Muscle of leg (tissue), 16 donors: ENCODE measurements at places on chromosomes 7 and 10. TPM values are rescaled to one million over a fixed set of nuclear protein-coding genes. Genes with fewer than 3 reads are reported as not detected.

Gene CDC14C
- total RNA-seq = 0.04 TPM

DNA sequence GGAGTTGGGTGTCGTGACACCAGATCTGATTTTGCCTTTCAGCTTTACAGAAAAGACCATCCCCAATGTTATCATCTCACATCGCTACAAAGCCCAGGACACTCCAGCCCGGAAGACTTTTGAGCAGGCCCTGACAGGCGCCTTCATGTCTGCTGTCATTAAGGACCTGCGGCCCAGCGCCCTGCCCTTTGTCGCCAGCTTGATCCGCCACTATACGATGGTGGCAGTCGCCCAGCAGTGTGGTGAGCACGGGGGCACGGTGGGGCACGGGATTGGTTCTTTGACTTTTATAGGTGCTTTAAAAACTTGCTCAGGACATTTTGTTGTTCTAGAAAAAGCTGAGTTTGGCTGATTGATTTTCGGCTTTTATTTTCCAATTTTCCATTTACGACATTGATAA lies 48.8 kb downstream of the TRRAP start:
- no peak overlapping the region for H3K27ac ChIP-seq
- H3K4me3 ChIP-seq = no peak overlapping the region
- no peaks in the 10 kb centered on the region for H3K27me3 ChIP-seq
- peaks cover 78% of the 10 kb centered on the region for H3K36me3 ChIP-seq
- no peak for DNase-seq
- no peaks in the 10 kb centered on the region for H3K4me1 ChIP-seq

DNA sequence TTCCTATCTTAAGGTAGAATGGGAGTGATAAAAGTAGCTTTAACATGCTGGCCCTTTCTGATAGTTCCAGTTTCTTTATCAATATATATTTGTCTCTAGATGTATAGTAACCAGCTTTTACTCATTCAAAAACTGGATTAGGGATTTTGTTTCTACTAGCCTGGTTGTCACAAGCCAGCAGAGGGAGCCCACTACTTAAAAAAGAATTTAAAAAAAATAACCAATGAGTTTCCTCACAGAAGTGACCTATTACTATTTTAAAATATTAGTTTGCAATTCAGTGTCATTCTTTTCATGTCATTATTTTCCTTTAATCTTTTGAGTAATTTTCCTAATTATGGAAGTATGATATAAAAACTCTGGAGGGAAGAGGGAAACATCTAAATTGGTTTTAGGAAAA lies 142.1 kb downstream of the PHTF2 start:
- H3K27me3 ChIP-seq = no peaks in the 10 kb centered on the region
- no peak overlapping the region for H3K27ac ChIP-seq
- DNase-seq = peak; percentile 50
- no peaks in the 10 kb centered on the region for H3K36me3 ChIP-seq
- H3K4me3 ChIP-seq = no peak overlapping the region

GRCh38 chr7:118052336-118052735 lies 131.6 kb upstream of the LSM8 start:
- no peaks in the 10 kb centered on the region for H3K27me3 ChIP-seq
- no peaks in the 10 kb centered on the region for H3K4me1 ChIP-seq
- H3K4me3 ChIP-seq = no peak overlapping the region
- no peaks in the 10 kb centered on the region for H3K36me3 ChIP-seq
- no peak overlapping the region for H3K27ac ChIP-seq

DNA sequence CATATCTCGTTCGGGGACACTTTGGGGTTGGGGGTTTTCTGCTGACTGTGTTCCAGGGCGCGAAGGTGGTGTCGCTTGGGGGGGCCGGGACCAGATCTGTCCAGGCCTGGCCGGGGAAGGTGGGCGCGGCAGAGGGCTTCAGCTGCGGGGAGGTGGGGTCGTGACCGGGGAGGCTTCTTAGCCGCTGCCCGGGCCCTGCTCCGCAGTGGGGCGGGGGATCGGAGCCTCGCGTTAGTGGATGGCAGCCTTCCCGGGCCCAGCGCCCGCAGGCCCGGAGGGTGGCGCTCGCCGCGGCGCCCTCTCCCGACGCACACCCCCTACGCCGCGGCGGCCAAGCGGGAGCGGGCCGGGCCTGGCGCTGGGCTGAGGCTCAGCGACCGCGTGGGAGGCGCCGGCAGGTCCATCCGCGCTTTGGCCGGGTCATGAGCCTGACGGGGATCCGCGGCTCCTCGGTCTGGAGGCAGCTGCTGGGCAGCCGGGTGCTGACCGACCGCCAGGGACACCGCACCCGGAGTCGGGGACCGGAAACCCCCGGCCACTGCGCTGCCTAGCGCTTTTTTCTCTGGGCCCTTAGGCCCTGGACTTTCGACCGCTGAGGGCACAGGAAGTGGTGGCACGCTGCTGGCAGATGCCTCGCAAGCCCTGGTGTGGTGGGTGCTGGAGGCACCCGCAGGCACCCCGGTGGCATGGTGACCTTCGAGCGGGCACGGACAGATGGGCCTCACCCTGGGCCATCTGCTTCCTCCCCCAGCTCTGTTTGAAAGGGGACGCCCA lies 1.2 kb downstream of the AGAP3 start:
- H3K4me3 ChIP-seq = peak overlapping the region; percentile 87
- peak overlapping the region; percentile 91 for H3K27ac ChIP-seq
- H3K27me3 ChIP-seq = no peaks in the 10 kb centered on the region
- peaks cover 17% of the 10 kb centered on the region for H3K36me3 ChIP-seq

DNA sequence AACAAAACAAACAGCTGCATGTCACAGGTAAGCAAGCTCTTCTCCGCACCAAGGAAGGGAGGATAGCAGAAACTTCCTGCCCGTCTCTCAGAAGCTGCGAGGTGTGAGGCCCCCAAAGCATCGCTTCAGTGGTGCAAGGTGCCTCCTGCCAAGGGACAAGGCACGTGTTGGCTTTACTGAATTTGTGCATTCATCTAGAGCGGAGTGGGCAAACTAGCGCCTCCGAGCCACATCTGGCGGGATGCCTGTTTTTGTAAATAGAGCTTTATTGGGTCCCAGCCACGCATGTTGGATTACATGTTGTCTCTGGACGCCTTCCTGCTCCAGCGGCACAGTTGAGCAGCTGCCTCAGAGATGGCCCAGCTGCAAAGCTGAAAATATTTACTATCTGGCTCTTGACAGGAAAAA lies 27.7 kb downstream of the PHYH start:
- no peaks in the 10 kb centered on the region for H3K36me3 ChIP-seq
- H3K4me3 ChIP-seq = no peak overlapping the region
- peaks cover 22% of the 10 kb centered on the region for H3K4me1 ChIP-seq
- peak; percentile 91 for DNase-seq
- peak overlapping the region; percentile 64 for H3K27ac ChIP-seq

DNA sequence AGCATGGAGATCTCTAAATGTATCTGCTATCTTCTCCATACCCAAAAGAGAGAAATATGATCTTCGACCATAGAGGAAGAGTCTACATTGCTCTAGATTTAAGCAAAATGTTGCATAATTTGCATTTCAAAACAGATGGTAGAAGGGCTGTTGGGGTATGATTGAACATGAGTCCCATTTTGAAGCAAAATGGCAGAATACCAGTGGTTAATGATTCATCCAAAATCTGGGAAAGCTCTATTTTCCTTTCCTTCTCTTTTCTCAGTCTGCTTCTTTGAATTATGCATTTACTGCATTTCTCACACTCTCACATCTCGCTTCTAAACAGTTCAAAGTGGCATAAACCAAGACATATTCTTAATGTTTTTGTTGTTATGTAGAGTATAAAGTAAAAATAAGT lies 178.5 kb downstream of the MACC1 start:
- no peak for DNase-seq
- H3K36me3 ChIP-seq = no peaks in the 10 kb centered on the region
- no peaks in the 10 kb centered on the region for H3K4me1 ChIP-seq
- H3K4me3 ChIP-seq = no peak overlapping the region
- no peak overlapping the region for H3K27ac ChIP-seq

Gene ZDHHC6
- 23.4 TPM for total RNA-seq
